ENCODE measurements at places on chromosomes 6 and 20.

DNA sequence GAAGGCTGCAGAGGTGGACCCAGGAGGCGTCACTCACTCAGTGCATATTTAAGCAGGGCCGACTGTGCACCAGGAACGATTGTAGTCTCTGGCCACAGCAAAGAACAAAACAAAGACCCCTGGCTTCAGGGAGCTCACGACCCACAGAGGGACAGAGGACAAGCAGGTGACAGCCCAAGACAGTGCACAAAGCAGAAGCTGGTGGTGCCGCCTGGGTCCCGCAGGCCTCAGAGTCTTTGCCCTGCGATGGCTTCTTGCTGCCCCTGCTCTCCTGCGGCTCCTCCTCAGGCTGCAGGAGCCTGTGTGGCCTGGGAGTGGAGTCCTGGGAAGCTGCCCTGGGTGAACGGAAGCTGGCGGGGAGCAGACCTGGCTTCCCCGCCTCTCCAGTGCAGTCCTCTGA is 300.0 kb downstream of the PREX1 start:
- no peak for DNase-seq

DNA sequence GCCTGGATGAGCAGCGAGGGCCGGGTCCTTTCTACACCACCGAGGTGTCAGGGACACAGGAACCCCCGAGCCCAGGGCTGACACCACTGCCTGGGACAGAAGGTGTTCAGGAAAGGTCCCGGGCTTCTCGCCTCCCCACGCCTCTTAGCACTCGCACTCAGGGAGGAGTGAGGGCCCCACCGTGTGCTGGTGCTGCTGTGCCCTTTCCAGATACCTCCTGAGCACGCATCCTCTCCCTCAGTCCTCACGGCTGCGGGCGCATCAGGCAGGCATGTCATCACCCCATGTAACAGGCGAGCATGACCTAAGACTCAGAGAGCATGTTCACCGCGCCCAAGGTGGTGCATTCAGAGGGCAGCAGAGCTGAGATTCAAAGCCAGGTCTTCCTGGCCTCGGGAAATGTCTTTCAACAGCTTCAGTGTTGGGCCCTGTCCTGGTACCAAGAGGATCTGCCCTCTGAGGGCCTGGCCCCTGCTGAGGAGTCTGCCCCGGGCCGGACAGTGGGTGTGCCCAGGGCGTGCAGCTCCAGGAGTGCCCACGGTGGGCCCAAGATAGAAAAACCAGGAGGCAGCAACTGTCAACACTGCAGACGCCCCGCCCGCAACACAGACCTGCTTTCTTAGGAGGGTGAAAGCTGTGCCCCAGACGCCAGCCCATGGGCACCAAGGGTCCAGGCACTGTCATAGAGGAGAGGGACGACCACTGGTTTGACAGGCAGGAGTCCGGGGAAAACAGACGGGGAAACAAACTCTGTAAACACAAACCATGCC is 29.2 kb downstream of the TGM2 start:
- DNase-seq, result no peak

DNA sequence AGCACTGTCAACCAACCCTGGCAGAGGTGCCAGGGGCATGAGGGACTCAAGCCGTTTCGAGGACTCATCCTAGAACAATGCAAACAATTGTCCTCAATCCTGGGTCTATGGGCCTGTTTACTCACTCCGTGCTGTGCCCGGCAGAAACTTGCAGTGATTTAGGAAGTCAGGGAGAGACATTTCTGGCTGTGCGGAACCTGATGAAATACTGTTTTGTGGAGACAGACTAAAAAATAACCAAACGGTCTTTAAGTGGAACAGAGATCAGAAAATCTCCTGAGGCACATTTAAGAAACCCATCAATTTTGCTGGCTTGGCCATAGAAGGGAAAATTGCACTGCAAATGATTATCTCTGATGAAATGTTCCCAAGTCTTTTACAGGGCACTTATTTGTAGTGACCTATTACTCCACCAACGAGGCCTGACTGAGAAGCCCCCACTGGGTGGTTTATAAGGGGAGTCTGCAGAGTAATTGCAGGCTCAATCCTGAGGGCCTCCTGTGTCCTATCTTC is 79.8 kb upstream of the KCNK16 start:
- no peak for DNase-seq

DNA sequence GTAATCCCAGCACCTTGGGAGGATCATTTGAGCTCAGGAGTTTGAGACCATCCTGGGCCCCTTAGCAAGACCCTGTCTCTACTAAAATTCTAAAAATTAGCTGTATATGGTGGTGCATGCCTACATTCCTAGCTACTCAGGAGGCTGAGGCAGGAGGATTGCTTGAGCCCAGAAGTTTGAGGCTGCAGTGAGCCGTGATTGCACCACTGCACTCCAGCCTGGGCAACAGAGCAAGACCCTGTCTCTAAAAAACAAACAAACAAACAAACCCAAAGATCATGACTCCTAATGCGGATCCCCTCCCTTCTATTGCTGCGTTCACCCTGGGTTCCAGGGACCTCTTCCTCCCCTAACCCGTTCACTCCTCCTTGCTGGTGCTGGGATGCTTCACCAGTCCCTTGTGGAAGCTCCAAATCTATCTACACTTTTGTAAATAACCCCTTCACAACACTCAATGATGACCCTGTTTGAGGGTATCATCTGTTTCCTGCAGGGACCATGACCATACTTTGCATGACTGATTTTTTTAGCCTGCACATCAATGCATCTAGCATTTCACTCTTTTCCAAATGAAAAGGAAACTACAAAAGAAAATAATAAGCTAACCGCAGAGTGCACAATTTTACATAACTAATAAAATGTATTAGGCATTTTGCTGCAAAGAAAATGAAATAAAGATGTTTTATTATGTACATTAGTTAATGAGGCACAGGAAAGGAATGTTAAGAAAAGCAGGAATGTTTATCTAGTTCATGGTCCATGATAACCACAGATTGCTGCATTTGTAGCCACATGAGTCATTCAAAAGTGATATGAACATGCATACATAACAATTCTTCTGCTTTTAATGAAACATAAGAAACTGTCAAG is 30.5 kb upstream of the IPCEF1 start:
- DNase-seq, result peak; percentile 94

GRCh38 chr6:139248911-139249310 is 42.9 kb downstream of the TXLNB start:
- no peak for DNase-seq

DNA sequence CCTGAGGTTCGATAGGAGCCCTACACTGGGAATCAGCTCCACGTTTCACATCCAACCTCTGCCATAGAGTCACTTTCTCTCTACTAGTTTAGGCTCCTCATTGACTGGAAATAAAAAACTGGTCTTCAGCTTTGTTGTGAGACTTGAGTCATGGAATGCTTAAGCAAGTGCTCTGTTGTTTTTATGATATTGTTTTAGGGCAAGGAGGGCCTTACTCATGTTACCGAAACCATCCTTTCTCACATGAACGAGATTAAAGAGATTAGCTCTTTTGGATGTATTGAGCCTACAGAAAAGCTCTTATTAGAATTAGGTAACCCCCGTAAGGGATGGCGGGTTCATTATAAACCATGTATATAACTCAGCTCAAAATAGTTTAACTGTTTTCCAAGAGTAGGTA is 6.9 kb upstream of the MOCS1 start:
- no peak for DNase-seq

DNA sequence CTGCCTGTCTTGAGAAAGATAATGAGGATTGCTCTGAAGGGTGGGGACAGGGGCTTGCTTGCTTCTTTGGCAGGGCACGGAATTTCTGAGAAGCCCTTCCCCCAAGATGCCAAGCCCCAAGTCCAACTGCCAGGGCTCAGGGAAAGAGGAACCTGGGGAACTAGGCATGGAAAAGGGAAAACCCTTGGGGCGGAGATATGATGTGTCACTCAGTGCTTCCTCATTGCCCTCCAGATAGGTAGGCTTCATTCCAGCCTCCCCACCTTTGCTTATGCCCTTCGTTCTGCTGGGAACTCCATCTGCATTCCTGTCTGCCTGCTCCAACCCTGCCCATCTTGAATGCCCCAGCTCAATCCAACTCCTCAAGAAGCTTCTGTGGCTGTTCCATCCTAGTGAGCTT is 61.2 kb downstream of the VEGFA start:
- DNase-seq, result no peak

DNA sequence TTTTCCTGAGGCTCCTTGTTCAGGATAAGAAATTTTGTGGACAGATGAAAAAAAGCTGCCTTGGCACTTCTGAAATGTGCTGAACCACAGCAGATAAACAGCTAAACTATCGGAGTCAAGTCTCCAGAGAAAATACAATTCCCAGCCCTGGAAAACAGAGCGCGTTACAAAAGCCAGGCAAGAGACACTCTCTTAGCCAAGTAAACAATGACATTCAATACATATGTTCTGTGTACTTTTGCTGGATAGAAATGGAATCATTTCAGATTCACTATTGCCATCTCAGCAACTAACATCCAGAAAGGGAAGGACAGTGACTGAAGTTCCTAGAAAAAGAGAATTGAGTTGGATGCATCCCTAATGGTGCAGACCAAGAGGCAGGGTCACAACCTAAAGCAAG is 196.8 kb upstream of the NRSN1 start:
- no peak for DNase-seq

DNA sequence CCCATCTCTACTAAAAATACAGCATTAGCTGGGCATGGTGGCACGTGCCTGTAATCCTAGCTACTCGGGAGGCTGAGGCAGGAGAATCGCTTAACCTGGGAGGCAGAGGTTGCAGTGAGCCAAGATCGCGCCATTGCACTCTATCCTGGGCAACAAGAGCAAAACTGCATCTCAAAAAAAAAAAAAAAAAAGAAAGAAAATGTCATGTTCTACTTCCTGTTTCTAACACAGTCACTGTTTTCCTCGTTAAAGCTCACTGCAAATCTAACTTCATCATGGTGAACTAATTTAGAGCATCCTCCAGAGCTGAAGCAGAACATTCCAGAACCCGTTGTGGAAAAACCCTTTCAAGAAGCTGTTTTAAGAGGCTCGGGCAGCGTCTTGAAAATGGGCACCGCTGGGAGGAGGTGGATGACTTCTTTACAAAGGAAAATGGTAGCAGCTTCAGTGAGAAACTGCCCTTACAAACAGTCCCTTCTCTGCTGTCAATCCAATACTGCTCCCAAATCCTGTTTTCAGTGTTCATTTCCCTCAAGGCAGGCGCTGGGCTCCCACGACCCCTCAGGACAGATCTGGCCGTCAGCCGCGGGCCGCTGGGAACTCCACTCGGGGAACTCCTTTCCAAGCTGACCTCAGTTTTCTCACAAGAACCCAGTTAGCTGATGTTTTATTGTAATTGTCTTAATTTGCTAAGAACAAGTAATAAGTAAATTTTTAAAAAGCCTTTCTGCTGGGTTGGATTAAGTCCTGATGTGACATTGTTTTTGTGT is 12.5 kb downstream of the CTSZ start:
- DNase-seq, result no peak

GRCh38 chr6:17276766-17277165 is 4.4 kb upstream of the RBM24 start:
- no peak for DNase-seq

GRCh38 chr6:28212510-28213212 is 12.4 kb upstream of the ZSCAN9 start:
- DNase-seq, result peak; percentile 53

DNA sequence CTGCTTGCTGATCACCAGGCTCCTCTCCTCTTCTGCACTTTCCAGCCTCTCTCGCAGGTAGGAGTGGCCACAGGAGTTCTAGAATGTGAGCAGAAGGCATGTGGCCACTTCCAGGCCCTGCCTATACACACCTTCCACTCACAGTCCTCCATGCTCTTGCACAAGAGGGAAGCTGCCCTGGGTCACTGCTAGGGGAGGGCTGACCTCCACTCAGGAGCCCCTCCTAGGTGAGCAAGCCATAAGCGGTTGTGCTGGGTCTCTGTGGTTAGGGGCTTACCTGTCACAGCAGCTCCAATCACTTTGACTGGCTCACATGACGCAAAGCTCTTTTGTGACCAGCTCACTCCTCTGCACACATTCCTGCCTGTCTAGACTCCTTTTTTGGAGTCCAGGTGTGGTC is 68.2 kb downstream of the TMEM242 start:
- no peak for DNase-seq

GRCh38 chr6:313917-314316 is 21.6 kb downstream of the DUSP22 start:
- no peak for DNase-seq

DNA sequence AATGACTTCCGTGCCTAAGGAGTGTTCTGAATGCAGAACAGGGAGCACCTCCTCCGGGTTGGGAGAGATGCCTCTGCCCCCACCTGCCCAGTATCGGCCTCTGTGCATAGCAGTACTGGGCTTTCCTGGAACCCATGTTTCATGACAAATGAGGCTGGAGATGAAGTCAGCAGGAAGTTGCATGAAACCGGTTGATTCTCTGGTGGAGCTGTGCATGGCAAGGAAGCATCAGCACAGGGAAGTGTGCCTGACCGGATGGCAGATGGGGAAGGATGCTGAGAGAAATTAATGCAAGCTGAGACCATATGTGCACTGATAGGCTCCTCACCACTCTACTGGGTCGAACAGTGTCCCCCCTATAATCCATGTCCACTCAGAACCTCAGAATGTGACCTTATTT is 155.5 kb downstream of the CDH26 start:
- no peak for DNase-seq

DNA sequence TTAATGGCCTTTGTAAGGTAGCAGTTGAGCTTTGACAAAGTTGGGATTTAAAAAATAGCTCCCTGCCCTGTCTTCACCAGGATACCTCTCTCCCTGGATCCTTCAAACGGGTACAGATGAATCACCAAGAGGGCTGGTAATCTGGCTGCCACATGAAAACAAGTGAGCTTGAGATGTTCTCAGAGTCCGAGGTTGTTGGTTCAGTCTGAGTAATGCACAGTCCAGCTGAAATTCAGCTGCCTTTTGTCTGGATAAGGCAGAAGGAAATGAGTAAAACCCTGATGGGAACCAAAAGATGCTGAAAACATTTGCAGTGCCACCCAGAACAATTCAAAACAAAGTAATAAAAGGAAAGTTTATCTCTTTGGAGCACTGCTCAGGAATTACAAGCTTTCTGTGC is 86.8 kb downstream of the GJA1 start:
- DNase-seq, result peak; percentile 56

- no peak for DNase-seq
These were observed 5.2 kb downstream of the TXNDC5 start for GRCh38 chr6:7905416-7905815.

DNA sequence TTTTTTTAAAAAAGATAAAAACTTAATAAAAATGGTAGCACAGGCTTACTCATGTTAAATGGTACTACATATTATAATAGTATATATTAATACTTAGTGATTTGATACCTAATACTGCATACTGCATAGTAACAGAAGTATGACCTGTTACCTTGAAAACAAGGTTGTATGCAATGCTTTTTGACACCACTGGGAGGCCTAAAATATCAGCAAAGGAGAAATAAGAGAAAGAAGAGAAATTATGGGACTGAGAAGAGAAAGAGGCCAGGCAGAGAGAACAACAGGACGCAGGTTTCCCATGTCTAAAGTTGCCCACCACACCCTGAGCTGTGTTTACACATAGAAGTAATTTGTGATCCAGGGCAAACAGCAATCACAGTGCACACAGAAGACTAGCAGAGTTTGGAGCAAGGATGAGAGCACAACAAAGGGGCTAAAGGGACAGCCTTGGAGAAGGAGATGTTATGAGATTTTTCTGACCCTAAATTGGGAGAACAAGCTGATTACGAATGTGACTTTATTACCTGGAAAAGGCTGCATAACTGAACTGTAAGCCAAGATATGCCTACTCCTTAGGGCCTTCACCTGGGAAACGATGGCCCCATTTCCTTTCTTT is 73.2 kb downstream of the ROS1 start:
- DNase-seq, result no peak
